K562 (cell line): ENCODE measurements at places on chromosomes 16 and 17.

DNA sequence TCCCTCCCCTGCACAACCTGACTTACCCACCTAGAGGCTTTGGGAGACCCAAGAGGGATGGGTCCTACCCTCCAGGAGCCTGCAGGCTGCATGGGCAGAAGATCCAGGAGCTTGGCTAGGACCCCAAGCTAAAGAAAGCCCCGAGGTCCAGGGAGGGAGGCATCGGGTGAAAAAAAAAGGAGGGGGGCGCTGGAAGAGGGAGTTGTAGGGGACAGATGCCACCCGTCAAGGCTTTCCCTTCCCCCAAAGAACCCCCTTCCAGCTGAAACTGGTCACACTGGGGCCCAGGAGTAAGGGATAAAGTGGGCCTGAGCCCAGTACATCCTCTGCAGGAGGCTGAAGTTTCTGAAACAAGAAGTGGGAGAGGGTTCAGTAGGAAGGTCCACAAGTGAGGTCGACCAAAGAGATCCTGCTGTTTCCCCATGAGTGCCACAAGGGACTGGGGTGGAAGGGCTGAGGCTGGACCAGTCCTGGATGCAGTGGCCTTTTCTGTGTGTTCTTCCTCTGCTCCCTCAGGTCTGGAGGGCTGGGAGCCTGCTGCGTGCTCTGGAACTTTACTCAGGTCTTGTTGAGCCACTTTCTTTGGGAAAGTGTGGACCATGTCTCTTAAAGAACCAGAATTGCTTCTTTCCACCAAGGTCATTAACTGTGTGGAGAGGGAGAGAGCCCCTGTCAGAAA lies 14.2 kb upstream of the CBFB start:
- no peak for DNase-seq

GRCh38 chr17:29390851-29391631 lies 878 bp downstream of the TAOK1 start:
- DNase-seq: no peak

DNA sequence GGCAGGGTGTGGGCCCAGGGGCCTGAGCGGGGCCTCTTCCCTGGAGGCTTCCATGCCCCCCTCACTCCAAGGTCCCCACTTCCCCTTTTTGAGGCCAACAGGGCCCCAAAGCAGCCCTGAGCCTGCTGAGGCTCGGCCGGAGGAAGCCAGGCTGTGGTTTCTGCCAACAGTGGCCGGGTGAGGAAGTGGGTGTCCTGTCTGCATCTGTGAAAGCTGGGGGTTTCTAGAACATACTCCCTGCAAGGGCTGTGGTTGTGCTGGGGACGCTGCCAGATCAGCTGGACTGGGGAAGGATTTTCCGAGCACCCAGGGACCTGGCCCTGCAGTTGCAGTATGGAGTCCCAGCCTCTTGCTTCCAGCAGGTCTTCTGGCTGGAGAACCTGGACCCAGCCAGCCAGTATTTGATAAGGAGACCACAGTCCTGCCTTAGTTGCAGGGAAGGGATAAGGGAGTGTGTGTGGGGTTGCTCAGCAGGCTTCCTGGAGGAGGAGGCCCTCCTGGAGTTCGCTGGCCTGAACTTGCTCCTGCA lies 15.7 kb downstream of the ADCY7 start:
- peak; percentile 38 for DNase-seq

- no peak for DNase-seq
Observed at GRCh38 chr17:6104956-6105648, 34.9 kb downstream of the WSCD1 start.

DNA sequence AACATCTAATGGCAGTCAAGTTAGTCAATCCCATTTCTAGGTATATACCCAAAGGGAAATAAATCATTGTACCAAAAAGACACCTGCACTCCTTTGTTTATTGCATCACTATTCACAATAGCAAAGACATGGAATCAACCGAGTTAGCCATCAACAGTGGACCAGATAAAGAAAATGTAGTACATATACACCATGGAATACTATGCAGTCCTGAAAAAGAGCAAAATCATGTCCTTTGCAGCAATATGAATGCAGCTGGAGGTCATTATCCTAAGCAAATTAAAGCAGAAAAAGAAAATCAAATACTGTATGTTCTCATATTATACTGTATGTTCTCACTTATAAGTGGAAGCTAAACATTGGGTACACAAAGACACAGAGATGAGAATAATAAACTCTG lies 204.0 kb downstream of the KCNJ2 start:
- DNase-seq: no peak

GRCh38 chr17:40550608-40551007 lies 14.7 kb downstream of the CCR7 start:
- DNase-seq: no peak

- DNase-seq: no peak
Observed at GRCh38 chr16:13552062-13552959, 367.6 kb upstream of the ERCC4 start.

DNA sequence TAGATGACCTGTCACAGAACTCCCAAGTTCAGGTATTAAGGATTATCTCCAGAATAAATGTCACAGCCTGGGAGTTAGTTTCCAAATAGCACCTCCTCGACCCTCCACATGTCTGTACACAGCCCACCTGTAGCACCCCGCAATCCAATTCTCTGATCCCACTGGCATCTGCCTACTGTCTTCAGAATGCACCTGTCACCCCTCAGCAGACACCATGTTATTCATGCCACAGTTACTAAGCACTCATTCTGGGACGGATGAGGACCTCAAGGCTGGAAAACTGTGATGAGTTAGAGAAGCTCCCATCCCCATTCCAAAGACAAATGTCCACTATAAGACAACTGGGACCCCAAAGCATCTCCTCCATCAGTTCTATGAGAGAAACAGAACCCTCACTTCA lies 7.8 kb downstream of the EMP2 start:
- DNase-seq: no peak

- no peak for DNase-seq
Observed at GRCh38 chr17:79806863-79807720, 10.2 kb upstream of the CBX8 start.

GRCh38 chr16:22018559-22018958 lies 10.6 kb downstream of the MOSMO start:
- DNase-seq: no peak

GRCh38 chr17:19706791-19707727 lies 9.3 kb downstream of the SLC47A2 start:
- DNase-seq: peak; percentile 1

GRCh38 chr17:41617698-41618097 lies 5.1 kb upstream of the KRT16 start:
- no peak for DNase-seq

GRCh38 chr17:21157586-21158370 lies 31.0 kb downstream of the DHRS7B start:
- DNase-seq: no peak

DNA sequence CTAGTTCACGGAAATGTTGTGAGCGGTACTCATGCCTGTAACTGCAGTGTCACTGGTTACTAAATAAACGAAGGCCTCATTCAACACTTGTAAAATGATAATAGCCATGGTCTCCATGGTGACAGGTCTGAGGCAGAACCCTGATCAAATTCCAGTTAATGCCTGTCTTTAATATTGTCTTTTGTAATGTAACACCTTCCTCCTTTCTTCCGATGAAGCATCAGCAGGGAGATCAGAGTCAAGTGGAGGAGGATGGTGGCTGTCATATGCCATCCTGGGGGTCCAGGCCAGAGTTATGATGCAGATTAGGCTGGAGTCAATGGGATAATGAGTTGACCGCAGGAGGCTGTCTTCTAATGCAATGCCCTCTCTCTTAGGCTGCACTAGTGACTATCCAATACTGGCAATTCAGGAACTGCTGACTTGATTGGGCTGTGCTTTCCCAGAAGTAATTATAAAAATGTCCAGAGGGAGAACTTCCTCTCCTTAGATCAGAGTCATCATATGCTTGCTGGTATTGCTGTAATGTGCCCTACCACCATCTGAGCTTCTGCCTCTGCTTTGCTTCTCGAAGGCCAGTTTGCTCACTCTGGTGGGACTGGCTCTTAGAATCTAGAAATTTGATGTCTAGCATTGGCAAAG lies 419.1 kb downstream of the CA10 start:
- no peak for DNase-seq

- no peak for DNase-seq
Observed at GRCh38 chr17:49287481-49287880, 56.9 kb upstream of the PHOSPHO1 start.

DNA sequence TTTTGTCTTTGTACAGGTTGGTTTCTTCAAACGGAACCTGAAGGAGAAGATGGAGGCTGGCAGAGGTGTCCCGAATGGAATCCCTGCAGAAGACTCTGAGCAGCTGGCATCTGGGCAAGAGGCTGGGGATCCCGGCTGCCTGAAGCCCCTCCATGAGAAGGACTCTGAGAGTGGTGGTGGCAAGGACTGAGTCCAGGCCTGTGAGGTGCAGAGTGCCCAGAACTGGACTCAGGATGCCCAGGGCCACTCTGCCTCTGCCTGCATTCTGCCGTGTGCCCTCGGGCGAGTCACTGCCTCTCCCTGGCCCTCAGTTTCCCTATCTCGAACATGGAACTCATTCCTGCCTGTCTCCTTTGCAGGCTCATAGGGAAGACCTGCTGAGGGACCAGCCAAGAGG lies 4.9 kb downstream of the ZNF768 start:
- no peak for DNase-seq

GRCh38 chr17:80220736-80221215 lies 549 bp downstream of the SLC26A11 start:
- peak; percentile 20 for DNase-seq

- no peak for DNase-seq
Observed at GRCh38 chr17:21530311-21530710, 154.2 kb downstream of the KCNJ12 start.

DNA sequence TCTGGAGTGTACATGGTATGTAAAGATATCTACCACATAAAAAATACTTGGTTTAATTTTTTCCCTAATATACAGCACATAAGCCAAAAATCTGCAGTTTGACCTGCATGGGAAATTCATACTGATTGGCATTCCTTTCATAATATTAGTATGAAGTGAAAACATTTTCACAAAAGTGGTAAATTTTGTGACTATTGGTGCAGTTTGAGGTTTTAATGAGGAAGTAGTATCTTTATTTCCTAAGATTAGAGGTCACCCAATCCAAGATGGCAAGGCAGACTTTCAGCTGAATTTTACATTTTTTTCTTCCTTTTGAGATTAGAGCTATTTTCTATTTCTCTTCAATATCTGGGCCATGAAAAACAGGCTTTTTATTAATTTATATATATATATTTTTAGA lies 21.2 kb downstream of the METTL9 start:
- no peak for DNase-seq

DNA sequence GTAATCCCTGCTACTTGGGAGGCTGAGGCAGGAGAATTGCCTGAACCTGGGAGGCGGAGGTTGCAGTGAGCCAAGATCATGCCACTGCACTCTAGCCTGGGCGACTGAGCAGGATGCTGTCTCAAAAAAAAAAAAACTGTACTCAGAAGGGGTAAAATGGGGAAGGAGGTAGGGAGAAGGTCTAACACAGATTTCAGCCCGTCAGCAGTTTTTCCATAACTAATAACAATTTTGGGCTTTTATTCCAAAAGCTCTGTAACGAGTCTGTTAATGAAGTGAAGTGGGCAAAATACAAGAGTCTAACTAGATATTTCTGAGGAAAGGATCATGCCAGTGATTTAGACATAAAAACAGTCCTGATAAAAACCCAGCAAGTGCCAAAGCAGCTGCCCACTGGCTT lies 10.8 kb downstream of the ZNF821 start:
- no peak for DNase-seq

- DNase-seq: no peak
Observed at GRCh38 chr17:44221862-44222111, 2.3 kb upstream of the UBTF start.

DNA sequence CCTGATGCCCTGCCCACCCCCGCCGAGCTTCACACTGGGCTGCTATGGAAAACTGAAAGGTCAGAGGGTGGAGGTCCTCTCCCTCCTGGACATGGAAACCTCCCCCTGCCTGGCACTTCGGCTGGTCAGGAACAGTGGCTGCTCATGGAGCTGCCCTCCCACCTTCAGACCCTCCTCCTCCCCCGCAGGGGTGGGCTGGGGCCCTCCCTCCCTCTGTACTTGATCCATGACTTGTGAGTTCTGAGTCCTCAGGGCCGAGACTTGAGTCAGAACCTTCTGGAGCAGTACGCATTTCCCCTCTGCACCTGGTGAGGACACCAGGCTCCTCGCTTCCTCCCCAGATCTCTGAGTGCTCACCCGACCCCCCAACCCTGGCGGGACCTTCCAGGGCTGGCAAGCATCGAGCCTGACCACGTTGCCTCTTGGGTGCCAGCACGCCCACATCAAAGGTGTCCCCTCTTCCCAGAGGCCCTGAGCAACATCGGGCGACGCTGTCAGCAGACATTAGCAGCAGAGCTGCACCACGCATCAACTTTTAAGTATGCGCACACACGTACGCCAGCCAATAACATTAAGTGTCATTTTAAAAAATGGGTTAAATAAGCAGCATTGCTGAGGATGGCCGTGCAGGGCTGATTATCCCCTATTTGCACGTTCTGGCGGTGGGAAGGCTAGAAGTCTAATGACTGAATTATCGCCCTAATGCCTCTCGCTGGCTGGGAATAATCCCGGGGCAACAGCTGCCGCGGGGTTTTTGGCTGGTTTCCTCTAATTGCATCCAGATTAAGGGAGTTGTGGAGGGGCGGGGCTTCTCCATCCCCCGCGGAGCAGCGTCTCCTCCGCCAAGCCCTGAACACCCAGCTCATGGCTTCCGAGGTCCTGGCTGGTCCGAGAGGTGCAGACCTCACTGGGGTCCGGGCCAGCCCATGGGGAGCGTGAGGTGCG lies 98.0 kb downstream of the TBC1D16 start:
- DNase-seq: no peak

GRCh38 chr16:56879276-56879675 lies 14.3 kb downstream of the SLC12A3 start:
- DNase-seq: no peak

DNA sequence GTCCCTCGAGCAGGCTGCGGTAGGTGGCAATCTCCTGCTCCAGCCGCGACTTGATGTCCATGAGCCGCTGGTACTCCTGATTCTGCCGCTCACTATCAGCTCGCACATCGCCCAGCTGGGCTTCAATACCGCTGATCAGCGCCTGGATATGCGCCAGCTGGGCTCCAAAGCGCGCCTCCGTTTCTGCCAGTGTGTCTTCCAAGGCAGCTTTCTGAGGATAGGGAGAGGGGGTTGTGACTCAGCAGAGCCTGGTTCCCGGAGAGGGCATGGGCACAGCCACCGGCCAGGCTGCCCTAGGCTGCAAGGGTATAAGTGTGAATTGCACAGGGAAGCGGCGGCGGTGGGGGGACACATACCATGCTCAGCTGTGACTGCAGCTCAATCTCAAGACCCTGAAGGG lies 4.3 kb downstream of the KRT19 start:
- DNase-seq: no peak

DNA sequence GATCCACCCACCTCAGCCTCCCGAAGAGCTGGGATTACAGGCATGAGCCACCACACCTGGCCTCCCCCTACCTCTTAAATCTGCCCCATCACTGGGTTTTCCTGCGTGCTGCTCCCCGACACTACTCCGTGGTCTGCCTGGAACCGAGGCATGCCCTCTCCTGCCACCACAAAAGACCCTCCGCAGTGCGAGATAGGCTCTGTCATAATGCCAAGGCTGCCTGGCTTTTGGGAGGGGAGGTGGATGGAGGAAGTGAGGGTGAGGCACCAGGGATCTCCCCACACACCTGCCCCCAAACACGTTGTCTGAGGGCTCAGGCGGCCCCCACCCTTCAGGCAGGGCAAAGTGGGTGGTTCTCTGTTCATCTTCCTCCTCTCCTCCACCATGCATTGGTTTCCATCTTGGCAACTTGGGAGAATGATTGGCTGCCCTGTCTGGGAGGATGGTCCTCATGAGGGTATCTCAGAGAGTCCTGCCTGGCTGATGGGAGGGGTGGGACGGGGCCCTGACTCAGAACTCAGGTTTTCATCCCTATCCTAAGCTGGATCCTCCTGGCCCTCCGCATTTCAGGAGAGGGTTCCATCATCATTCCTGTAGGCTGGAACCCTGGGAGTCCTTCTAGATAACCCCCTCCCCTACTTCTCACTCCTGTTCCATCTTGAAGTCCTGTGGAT lies 23.2 kb downstream of the IGFBP4 start:
- no peak for DNase-seq
